ENCODE measurements at places on chromosomes 5 and 9.

GRCh38 chr9:122791872-122792669 lies 3.3 kb downstream of the OR5C1 start:
- DNase-seq: no peak

DNA sequence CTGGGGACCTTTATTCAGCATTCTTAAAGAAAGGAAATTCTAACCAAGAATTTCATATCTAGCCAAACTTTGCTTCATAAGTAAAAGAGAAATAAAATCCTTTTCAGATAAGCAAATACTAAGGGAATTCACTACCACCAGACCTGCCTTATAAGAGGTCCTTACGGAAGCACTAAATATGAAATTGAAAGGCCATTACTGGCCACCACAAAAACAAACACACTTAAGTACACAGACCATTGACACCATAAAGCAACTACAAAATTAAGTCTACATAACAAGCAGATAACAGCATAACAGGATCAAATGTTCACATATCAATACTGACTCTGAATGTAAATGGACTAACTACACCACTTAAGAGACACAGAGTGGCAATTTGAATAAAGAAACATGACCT lies 361.4 kb upstream of the POU5F2 start:
- DNase-seq: no peak

DNA sequence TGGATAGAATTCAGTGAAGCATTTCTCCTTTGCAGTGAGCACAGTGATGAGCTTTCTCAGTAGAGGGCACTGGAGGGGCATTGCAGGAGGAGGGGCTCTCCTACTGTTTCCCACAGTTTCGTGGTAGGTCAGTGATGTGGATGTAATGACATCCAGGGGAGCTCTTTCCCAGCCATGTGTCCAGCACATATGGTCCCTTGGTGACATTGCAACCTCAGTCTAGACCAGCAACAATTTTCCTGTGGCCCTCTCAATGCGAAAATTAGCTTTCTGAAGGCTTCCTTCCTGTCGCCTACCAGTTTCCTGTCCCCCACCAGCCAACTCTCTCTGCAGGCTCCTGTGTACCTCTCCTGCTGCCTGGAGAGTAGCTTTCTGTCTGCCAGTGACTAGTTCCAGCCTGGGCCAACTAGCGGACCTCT lies 6.9 kb upstream of the PDCL start:
- no peak for DNase-seq

DNA sequence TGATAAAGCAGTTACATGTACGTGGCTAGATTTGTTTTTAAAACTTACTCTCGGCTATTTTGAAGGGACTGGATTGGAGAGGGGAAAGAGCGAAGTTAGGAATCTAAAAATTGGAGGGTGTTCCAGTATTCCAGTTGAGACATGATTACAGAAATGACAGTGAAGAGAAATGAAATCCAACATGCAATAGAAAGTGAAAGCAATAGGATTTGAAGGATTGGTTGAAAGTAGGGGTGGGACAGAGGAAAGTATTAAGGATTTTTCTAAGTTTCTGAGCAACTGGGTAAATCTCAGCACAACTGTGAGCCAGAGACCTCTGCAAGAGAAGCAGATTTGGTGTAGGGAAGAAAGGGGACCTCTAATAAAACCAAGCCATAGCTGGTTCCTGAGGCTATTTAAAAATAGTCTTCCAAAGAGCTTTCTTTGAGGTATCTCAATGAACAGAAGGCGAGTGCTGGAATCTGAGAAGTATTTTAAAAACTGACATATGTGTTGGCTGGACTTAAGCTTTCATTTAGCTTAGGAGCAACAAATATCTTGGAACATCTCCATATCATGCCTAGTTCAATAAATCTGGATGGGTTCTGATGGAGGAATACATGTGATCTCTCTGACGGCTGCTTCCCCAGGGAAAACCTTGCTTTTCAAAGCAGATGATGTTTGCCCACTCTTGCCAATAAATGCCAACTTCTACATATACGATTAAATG lies 110.4 kb upstream of the IFNK start:
- no peak for DNase-seq
